Eye (tissue), 1 donor: ENCODE measurements at places on chromosomes 13 and 19.

- DNase-seq, result no peak
Measured at GRCh38 chr13:112098699-112099098, 31.8 kb downstream of the SOX1 start.

GRCh38 chr19:35207391-35207871 lies 21.1 kb downstream of the FAM187B start:
- no peak for DNase-seq

DNA sequence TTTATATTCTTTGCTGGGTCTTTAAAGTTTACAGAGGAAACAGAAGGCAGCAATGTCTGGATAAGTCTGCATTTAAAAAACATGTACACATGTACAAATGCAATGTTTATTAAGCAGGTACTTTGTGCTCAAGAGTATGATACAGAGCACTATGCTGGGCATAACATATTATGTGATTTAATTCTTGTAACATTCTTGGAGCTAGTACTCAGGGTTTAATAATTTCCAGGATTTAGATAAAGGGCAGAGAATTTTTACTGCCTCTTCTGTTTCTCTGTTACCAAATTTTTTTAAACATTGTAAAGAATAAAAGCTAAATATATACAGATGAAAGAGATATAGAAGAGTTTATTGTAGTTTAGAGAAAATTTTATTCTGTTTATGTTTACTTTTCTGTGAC lies 152.7 kb downstream of the ZNF737 start:
- no peak for DNase-seq

GRCh38 chr19:30349131-30349730 lies 23.0 kb upstream of the ZNF536 start:
- DNase-seq, result no peak

DNA sequence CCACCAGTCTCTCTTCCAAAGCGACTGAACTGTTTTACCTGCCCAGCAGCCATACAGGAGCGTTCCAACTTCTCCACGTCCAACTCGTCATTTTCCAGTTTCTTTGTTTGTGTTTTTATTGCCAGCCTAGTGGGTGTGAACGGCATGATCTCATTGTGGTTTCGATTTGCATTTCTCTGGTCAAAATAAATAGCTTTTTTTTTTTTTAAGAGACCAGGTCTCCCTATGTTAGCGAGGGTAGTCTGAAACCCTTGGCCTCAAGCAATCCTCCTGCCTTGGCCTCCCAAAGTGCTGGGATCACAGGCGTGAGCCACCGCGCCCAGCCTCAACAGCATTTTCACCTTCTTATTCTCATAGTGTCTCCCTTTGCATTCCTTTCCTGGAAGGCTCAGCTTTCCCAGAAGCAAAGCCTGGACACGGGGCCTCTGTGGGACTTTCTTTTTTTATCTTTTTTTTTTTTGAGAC lies 4.2 kb upstream of the JSRP1 start:
- no peak for DNase-seq

GRCh38 chr19:36916991-36917390 lies 859 bp downstream of the ZNF568 start:
- peak; percentile 49 for DNase-seq
